WTC11 (cell line): ENCODE measurements at places on chromosomes 6 and 20.
A peak's percentile ranks its signal among the peaks of the same experiment; 100 is the strongest.

- peak; percentile 29 for DNase-seq
Measured at GRCh38 chr6:139135578-139136545, 982 bp downstream of the HECA start.

DNA sequence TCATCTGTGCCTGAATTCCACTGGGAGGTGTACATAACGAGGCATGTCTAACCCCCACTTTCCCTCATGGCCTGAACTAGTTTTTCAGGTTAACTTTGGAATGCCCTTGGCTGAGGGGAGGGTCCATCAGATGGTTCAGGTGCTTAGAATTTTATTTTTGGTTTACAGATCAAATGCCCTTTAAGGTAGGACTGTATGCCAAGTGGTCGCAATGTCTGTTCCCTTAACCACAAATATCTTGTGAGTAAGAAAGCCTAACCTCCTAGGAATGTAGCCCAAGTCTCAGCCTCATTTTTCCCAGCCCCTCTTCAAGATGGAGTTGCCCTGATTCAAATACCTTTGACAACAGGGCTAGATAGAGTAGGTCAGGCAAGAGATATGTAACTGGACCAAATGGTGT lies 78.4 kb downstream of the RNASET2 start:
- DNase-seq, result no peak

- DNase-seq, result no peak
Measured at GRCh38 chr6:45704056-45704800, 311.4 kb downstream of the CLIC5 start.

DNA sequence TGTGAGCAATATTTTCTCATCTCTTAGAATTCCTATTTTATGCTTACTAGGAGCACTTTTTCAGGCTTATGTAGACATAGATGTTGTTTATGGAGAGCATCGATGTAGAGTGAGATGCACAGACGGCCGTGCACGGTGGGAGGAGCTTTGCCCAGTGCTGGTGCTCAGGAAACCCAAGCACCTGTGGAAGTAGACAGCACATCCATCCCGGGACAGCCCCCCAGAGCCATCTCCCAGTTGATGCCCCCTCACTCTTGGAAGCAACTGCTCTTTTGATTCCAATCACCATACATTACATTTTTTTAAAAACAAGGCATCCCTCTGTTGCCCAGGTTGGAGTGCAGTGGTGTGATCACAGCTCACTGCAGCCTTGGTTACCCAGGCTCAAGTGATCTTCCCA lies 143.7 kb downstream of the SMOC2 start:
- DNase-seq, result no peak

DNA sequence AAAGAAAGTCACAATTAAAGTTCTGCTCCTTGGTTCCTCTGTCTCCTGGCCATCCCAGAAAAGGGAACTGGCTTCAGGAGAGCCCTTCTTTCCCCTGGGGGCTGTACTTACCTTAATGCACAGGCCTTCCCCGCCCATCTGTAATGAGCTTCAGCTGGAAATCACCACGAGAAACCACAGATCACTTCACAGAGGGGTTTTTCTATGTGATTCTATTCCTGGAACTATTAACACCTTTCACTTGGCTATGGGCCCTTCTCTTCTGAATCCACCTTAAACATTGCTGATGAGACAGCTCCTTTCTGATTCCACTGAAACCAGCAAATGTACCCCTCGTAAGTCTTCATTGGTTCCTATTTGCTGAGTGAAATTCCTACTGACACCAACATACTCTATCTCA lies 80.7 kb downstream of the FOXF2 start:
- DNase-seq, result no peak

DNA sequence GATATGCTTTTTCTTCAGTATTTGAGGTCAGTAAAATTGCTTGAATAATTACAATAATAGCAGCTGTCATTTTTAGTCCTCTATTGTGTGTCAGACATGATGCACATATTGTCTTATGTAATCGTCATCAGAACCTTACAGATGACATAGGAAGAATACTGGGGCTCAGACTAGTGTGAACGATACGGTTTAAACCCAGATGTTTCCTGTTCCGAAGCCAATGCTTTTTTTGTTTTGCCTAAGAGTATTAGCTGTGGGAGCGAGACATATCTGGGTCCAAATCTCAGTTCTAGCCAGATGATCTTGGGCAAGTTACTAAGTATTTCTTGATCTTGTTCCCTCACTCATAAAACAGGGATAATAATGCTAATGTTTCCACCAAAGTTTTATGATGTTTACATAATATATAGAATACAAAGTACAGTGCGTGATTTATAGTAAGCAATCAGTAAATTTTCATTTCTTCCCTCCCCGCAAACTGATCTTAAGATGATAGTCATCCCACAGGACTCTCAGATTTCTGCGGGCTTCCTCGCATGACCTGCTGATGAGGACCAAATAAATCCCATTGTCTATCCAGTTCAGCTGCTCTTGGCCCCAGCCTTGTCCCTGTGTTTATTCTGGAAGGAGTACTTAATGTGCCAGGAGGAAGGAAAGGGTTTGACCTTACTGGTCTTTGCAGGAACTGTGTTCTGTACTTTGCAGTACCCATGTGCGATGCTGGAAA lies 98.2 kb downstream of the CAP2 start:
- DNase-seq, result no peak

DNA sequence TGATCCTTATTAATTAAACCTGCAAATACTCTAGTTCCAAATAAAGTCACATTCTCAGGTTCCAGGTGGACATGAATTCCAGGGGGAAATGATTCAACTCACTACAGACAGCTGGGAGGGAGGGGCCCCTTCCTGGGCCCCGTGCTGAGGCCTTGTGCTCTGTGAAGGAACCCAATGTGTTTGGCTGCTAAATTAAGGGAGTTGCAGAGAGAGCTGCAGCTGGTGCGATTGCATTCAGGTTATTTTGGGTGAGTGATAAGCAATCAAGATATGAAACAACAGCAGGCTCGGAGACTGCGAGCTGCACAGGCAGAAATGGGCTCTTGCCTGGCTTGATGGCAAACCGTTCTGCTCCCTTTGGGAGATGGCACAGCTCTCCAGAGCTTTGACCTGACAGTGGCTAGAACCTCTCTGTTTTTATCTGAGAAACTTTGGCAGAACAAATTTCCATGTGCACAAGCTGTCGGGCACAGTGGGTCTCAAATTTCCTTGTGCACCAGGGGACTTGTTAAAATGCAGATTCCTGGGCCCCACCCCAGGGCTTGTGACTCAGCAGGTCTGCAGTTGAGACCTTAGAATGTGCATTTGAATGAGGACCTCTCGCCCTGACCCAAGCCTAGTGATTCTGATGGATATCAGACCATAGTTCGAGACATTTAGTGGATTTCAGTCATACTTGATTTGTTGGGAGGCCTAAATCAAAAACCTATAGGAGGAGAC lies 9.8 kb downstream of the MAPK13 start:
- DNase-seq, result no peak

DNA sequence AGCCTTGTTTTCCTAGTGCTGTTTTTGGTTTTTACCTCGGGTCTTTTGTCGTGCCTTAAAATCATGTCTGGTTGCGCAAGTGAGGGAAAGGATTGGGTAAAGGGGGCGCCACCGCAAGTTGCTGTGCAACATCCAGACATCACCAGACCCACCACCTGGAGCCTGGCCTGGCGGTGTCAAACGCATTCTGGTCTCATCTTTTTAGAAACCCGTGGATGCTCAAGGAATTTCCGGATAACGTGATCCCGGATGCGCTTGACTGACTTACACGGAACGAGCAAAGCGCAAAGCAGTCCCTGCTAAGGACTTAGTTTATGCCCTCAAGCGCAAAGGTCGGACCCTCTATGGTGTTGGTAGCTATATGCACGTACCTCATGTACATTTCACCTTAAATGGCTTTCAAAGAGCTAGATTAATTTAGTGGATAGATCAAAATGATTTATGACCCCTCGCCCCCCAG lies 105.2 kb downstream of the OR2B2 start:
- DNase-seq, result peak; percentile 39

- no peak for DNase-seq
Measured at GRCh38 chr6:111734068-111735061, 128.7 kb upstream of the TRAF3IP2 start.

DNA sequence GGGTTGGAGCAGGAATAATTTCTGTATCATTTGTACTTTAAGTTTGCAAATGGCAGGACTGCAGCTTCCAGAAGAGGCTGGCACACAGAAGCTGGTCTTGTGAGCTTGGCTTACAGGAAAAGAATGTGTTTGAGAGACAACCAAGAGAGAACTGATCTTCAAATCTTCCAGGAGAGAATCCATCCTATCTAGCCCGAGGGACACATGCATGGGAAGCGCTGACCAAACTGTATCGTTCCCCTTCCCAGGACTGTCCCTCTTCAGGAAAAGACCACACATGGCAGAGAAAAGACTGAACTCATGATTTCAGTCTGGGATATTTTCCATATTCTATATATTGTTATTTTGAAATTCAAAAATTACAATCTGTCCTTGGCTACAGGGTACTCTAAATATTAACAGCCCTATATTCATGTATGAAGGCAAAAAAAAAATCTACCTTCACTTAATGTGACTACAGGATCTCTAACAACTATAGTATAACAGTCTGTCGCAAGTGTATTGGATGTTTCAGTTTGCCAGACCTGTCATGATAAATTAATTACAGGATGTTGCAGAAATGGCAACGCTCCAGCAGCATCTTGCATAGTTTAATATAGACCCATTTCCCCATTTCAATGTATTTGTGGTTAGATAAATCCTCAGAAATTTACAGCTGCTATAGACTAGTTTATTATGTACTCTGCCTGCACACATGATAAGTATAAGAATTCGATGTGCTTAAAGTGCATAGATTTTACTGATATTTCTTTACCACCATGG lies 99.4 kb downstream of the MYB start:
- DNase-seq, result no peak

- DNase-seq, result no peak
Measured at GRCh38 chr20:53195876-53196610, 223.9 kb downstream of the TSHZ2 start.

DNA sequence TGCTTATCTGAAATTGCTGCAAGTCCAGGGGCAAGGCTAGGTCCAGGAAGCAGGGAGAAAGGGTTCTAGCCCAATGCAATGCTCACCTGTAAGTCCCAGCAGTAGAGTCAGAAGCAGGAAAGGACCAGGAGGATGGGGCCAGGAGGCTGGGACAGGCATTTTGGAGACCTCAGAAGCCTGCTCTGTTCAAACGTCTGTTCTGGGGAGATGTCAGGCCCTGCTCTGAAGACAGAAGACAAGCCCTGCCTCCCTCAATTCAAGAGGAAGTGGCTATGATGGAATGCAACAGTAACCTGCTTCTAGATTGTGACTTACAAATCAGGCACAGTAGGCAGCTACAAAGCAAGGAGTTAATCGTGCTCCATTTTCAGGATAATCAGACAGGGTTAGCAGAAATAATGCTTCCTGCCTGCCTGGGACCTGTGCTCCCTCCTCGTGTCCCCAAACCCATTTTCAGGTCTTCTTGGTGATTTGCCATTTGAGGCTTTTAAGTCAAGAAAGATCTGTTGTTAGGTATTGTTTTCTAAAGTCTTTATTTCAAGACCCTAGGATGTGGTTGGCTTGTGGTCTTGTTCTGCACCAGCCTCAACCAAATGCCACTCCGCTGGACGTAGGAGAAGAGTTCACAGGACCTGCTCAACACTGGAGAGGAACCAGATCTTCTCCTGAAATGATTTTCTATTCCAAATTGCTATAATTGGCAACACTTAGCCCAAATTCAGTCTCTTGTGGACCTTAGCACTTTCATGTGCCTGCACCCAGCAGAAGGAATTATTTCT lies at the start of gene SIRPG:
TSS of gene SIRPG (minus strand) at position 224 of the 779 bp plus-strand sequence. CDS start at position 159, 65 bp downstream.
- no peak for DNase-seq

GRCh38 chr6:26311012-26311384 lies 54.0 kb upstream of the BTN3A2 start:
- DNase-seq, result peak; percentile 51

GRCh38 chr6:26362836-26363220 lies 2.2 kb upstream of the BTN3A2 start:
- no peak for DNase-seq

DNA sequence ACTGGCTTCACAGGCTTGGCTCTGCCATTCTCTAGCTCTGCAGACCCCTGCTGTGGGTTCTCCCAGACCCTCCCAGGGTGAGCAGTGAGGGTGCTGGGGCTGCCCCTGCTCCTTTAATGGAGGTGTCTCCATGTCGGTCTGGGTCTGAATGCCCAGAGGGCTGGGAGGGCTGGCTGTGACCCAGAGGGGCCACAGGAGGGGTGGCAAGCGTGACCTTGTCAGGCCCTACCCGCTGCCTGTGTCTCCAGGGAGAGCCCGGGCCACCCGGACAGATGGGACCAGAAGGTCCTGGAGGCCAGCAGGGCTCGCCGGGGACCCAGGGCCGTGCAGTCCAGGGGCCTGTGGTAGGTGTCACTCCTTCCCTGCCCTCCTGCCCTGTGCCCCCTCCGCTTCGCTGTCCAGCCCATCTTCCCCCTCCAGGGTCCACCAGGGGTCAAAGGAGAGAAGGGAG lies 32.1 kb downstream of the COL20A1 start:
- no peak for DNase-seq

- DNase-seq, result no peak
Measured at GRCh38 chr6:111770263-111771093, 102.8 kb downstream of the FYN start.

GRCh38 chr20:10077886-10078285 lies 43.1 kb downstream of the ANKEF1 start:
- no peak for DNase-seq

GRCh38 chr6:130647246-130647645 lies 180.0 kb upstream of the SMLR1 start:
- DNase-seq, result no peak

GRCh38 chr6:89298680-89299465 lies 16.2 kb downstream of the GABRR2 start:
- DNase-seq, result no peak

DNA sequence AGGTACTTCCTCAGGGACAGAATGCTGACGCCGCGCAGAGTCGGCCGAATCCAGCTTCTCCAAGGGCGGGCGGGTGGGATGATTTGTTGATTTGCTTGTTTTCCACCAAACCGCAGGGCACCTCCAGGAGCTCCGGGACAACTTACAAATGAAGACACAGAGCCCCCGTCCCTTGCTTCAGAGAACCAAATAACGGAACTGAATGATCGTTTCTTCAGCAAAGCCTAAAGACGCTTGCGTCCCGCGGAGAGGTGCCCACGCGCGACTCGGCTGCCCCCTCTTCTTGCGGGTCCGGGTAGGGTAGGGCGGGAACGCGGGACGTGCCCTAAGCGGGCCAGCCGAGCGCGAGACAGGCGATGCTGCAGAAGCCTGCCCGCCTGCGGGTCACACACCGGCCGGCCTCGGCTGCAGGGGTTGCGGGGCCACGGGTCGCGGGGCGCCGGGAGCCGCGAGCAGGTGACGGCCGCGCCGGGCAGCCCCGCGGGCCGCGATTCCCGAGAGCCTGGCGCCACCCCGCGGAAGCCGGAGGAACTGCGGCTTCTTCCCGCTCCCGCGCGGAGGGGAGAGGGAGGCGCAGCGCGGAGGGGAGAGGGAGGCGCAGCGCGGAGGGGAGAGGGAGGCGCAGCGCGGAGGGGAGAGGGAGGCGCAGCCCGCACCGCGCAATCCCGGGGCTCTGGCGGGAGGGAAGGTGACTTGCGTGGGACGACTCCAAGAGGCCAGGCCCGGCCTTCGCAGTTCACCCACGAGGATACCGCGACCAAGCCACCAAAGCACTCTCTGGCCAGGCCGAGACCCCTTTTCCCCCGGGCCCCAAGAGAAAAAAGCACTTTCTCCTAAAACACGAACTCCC lies 7.7 kb upstream of the FOXF2 start:
- DNase-seq, result peak; percentile 80
